CD4-positive, alpha-beta T cell treated with Interleukin-1 beta for 1 hour (primary cell): ENCODE measurements at places on chromosomes 4 and X.

DNA sequence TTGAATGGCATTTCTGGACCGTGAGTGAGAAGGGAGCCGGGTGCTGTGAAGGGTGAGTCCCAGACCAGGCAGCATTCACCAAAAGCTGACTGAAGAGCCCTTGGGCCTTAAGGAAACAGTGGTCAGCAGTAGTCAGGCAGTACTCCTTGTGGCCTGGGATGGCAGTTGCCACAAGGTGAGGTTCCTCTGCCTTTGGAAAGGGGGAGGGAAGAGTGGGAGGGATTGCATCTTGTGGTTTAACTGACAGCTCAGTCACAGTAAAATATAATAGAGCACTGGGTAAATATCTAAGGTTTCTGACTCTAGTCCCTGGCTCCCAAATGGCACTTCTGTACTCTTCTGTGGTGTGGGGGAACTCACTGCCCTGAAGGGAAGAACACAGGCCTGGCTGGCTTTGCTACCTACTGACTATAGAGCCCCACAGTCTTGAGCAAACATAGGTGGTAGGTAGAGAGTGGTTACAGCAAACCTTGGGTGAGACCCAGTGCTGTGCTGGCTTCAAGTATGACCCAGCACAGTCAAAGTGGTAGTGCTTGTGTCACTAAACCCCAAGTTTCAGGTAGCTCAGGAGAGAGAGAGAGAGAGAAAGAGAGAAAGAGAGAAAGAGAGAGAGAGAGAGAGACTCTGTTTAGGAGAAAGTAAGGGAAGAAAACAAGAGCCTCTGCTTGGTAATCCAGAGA lies 154.2 kb downstream of the TEX11 start:
- no peak for DNase-seq

DNA sequence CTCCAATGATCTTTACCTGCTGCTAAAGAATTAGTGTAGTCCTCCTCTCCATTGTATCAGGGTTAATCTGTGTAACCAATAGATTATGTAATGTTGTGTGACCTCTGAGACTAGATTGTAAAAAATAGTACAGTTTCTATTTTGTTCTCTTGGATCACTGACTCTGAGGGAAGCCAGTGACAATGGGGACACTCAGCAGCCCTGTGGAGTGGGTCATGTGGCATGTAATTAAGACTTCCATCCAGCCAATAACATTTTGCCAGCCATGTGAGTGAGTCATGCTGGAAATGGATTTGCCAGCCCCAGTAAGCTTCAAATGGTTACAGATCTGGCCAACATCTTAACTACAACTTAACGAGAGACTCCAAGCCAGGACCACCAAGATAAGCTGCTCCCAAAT lies 332.3 kb downstream of the PTTG2 start:
- no peak for DNase-seq

- no peak for DNase-seq
Measured at GRCh38 chrX:53732797-53733196, 46.3 kb upstream of the HUWE1 start.

GRCh38 chrX:64097891-64098290 lies 107.6 kb downstream of the AMER1 start:
- DNase-seq: no peak

DNA sequence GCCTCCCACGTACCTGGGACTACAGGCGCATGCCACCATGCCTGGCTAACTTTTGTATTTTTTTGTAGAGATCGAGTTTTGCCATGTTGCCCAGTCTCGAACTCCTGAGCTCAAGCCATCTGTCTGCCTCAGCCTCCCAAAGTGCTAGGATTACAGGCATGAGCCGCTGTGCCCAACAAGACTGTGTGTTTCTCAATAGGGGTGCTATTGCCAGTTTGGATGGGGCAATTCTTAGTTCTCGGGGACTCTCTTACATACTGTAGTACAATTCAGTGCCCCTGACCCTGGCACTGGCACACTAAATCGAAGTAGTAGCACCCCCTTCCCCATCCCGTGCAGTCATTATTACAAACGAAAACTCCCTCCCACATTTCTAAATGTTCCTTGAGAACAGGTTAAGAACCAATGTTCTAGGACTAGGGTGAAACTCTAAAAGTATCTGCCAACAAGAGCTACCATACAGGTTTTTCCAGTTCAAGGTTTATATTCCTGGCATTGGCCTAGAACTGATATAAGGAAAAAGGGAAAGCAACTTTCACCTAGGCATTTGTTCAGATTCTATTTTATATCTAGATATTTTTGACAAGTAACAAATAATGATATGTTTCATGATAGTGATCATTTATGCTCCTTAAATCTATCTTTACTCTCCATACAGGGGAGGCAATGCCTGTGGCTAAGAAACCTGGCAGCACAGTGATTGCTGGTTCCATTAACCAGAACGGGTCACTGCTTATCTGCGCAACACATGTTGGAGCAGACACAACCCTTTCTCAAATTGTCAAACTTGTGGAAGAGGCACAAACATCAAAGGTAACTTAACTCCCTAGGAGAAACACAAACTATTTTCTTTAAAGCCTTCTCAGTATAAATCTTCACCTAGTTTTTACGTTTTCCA lies 50.4 kb upstream of the PGAM4 start:
- no peak for DNase-seq

- DNase-seq: no peak
Measured at GRCh38 chrX:21986596-21986995, 45.5 kb upstream of the PHEX start.

GRCh38 chrX:9114245-9114644 lies 80.3 kb upstream of the FAM9B start:
- DNase-seq: no peak

- DNase-seq: no peak
Measured at GRCh38 chrX:13852001-13852695, 35.3 kb upstream of the GPM6B start.

DNA sequence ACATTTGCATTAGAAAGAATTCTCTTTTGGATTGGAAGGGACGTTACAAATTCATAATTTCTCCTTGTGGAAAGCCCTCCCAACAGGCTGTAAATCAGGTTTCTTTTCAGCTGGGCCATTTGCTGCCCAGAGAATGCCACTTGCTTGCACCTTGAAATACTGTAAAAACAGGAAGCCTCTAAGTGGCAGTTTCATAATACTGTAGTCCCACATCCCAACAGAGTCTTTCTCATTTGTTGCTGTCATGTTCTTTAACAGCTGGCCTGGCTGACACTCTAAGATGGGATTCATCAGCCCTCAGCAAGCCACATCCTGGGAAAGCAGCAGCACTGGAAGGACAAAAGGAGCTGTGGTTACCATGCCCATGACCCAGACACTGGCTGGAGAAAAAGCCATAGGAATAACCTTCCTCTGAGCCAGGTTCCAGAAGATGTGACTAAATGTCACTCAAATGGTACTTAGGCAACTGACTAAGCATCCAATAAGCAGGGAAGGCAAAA lies 221.9 kb upstream of the MBNL3 start:
- DNase-seq: no peak
